ENCODE measurements at places on chromosomes 6 and 20.

DNA sequence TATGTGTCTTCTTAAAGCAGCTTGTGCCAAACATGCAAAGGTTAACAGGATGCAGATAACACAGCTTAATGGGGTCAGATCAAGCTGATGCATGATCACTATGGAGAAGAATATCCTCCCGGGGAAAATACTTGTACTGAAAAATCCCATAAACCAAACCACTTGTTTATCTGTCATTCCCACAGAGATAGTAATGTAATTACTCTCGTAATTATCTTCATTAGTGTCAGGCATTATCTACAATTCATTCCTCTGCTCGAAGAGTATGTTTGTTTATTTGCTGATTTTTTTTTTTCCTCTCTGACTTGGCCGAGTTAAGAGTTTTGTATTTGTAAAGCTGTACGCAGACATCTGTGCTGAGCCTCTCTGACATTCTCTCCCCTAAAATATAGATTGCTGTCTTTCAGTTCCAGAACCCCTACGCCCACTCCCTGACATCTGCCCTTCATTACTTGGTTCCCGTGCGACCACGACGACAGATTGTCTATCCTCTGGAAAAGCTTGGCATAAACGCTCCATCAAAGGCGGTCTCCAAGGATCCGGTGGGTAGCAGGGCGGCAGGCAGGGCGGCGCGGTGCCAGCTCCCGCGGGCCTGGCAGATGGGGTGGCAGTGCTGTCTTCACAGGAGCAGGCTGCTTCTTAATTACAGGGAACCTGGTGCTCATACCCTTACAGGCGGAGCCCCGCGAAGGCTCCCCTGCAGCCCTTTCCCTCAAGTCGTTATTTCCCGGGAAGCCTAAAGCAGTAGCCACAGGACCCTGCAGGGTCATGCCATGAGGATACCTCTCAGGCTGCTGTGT lies 147.2 kb downstream of the CFAP61 start:
- DNase-seq: no peak

- DNase-seq: peak; percentile 41
Observed at GRCh38 chr6:111731456-111732195, 125.9 kb upstream of the TRAF3IP2 start.

- no peak for DNase-seq
Observed at GRCh38 chr20:63270606-63271325, 1.8 kb upstream of the ARFGAP1 start.

DNA sequence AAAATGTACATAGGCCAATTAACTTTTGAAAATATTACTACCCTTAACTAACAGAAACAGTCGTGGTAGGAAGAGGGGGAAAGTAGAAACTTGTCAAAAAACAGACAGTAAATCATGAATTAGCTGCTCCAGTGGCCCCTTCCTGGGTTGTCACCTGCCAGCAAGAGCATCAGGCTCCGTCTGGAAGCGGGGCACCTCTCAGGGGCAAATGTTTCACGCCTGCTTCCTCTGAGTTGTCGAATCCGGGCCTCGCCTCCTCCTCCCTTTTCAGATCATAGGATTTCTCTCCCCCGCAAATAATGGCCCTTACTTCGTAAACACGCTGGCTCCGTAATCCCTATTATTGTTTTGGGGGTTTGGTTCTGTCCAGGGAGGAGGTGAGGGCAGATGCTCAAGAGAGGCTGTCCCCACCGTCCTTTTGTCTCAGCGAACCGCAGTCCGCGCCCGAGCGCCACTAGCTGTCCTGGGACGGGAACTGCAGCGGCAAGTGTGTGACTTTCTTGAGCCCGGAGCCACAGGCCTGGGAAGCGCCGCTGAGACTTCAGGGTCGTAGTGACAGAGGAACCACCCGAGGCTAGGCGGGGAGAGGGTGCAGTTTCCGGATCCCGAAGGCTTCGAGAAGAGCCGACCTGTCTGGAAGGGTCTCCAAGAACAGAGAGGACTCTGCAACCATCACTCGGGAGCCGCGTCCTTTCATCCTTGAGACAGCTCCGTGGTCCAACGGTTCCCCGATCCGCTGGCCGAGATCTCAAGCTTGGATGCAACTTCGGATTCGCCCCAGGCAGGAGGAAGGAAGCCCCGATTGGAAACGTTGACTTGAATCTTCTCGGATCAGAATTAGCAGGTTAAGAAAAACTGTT lies 214.5 kb upstream of the ZNF184 start:
- peak; percentile 87 for DNase-seq

GRCh38 chr20:19952392-19952791 lies 64.8 kb upstream of the NAA20 start:
- DNase-seq: no peak

DNA sequence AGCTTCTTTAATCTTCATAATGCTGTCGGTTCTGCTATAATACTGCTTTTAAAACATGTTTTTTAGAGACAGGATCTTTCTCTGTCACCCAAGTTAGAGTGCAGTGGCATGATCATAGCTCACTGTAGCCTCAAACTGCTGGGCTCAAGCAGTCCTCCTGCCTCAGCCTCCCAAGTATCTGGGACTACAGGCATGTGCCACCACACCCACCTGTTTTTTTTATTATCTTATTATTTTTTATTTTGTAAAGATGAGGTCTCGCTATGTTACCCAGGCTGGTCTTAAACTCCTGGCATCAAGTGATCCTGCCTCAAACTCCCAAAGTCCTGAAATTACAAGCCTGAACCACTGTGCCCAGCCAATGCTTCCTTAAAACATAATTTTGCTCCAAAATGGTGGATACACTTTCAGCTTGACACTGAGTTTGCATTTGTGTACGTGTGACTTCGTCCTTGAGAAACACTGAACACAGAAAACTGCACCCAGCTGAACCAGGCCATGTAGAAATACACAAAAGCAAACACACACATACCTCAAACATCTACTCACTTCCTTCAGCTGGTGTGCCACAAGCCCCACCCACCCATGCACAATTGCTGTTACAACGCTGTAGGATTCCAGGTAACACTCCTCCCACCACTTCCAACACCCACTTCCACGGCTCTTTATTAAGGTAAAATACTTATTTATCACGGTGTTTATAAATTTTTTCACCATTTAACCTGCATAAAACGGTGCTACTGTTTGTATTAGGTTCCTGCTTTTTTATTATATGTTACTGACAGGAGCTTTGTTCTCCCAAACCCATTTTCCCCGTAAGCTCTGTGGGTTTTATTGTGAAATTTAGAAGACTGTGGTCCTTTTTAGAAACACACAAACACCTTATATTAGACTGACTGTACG lies 109.1 kb downstream of the TSHZ2 start:
- no peak for DNase-seq
